ENCODE measurements at places on chromosomes 16 and 17.

GRCh38 chr17:46942441-46943217 is 19.7 kb downstream of the GOSR2 start:
- peak; percentile 77 for DNase-seq

DNA sequence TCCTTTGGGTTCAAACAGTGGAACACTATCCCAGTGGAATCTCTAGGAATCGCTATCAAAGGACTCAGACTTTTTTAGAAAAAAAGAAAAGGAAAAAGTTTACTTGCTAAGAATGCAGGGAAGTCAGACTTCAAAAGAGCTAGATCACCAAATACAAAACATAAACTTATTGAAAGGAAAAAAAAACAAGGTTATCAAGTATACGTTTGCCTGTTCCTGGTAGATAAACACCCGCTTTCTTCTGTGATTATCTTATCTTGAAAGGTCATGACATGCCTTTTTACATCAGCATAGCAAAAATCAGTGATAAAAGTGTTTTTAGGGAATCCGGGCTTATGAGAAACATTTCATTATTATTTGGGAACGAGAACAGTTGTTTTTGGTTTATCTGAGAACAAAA is 129.3 kb upstream of the TMEM97 start:
- no peak for DNase-seq

DNA sequence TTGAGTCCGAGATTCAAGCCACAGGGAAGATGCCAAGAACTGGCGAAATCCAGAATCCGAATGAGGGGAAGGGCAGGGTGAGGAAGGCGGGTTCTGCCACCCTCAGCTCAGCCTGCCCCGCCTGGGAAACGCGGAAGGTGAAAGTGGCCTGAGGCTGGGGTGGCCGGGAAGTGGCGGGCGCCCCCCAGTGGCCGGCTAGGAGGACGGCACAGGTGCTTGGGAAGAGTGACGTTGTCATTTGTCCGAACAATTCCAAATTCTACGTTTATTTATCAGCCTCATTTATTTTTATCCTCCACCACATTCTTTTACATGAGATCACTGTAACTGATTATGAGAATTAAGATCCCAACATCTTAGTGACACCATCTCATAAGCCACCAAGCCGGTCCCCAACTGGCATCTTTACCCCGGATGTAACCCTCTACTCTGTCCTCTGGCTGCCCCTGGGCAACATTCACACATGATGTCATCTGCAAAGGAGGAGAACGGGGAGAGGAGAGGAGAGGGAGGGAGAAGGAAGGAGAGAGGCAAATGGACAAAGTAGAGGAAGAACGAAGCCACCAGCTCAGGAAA is 21.3 kb downstream of the SRCIN1 start:
- peak; percentile 76 for DNase-seq

DNA sequence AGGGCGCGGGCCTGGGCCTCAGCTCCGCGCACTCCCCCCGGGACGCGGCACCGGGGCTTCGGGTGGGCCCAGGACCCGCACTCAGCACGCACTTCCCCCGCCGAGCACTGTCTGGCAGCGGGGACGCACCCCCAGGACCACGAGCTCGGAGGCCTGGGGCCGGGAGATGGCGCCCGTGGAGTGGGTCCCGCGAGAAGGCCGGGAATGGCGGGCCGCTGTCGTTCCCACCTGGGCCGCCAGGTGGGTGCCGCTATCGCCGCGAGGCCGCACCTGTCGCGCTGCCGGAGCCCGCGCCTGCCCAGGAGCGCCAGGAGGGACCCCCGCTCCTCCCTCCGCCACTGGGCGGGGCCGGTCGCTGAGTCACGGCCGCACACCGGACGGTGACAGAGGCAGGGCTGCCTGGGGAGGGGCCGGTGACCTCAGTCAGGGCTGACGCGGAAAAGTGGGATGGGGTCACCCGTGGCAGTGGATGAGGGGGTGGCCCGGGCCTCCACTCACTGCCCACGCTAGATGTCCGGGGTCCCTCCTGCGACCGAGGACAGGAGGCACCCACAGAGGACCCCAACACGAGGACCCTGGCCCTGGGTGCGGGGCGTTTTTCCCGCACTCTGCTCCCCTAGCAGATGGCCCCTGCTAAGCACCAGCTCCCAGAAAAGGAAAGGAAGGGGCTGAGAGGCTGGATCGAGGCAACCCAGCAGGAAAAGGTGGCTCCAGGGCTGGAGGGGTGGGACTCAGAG is 6.9 kb upstream of the ACTG1 start:
- DNase-seq = peak; percentile 50

GRCh38 chr16:49660626-49661025 is 195.3 kb downstream of the ZNF423 start:
- DNase-seq = no peak

DNA sequence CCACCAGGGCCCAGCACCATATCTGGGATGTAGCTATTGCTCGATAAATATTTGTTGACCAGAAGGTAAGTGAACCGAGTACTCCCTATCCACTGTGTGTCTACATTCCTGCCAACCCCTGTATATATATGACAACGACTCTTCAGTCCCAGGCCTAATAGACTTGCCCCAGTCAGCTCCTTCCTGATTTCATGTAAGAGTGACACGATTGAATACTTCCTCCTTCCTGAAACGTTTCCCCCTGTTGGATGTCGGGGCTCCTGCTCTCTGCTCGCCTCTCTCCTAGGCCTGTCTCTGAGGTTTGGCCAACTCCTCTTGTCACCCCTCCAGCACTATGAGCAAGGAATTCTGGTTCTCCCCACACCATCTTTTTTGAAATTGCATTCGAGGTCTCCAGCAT is 178.9 kb downstream of the PRKCA start:
- no peak for DNase-seq

GRCh38 chr17:50871898-50872297 is 5.7 kb upstream of the TOB1 start:
- DNase-seq = no peak

DNA sequence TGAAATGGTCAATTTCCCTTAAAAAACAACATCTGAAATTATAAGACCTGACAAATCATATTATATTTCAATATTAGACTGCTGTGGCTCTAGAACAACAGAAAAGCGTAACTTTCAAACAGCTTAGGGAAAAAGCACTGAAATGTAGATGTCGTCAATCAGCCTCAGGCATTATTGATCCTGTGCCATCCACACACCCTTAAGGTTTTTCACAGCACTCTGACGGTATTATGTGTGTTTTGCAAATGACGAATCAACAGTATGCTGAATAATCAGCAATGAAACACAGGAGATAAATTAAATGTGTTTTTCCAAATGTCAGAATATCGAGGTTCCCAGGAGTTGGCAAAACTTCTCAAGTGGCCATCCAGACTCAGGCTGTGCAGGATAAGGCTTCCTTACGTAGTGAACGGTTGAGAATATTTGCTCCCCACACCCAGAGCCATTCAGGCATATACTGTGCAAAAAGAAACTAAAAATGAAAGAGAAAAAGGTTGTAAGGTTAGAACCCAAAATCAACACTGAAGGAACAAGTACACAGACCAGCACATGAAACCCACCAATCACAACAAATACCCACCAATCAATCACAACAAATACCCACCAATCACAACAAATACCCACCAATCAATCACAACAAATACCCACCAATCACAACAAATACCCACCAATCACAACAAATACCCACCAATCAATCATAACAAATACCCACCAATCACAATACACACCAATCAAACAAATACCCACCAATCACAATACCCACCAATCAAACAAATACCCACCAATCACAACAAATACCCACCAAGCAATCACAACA is 7.7 kb upstream of the MBTPS1 start:
- DNase-seq = no peak

GRCh38 chr17:74862919-74863318 is 3.2 kb upstream of the GRIN2C start:
- DNase-seq = no peak

GRCh38 chr16:85548375-85548774 is 64.7 kb upstream of the GSE1 start:
- no peak for DNase-seq

- no peak for DNase-seq
These were observed 140.1 kb downstream of the ITFG1 start for GRCh38 chr16:47320546-47321310.

- DNase-seq = no peak
These were observed 44.7 kb downstream of the NEUROD2 start for GRCh38 chr17:39562976-39563375.

GRCh38 chr17:32741381-32741780 is 135.5 kb downstream of the MYO1D start:
- no peak for DNase-seq

- DNase-seq = peak; percentile 55
These were observed 7.1 kb upstream of the CNP start for GRCh38 chr17:41959336-41960095.

DNA sequence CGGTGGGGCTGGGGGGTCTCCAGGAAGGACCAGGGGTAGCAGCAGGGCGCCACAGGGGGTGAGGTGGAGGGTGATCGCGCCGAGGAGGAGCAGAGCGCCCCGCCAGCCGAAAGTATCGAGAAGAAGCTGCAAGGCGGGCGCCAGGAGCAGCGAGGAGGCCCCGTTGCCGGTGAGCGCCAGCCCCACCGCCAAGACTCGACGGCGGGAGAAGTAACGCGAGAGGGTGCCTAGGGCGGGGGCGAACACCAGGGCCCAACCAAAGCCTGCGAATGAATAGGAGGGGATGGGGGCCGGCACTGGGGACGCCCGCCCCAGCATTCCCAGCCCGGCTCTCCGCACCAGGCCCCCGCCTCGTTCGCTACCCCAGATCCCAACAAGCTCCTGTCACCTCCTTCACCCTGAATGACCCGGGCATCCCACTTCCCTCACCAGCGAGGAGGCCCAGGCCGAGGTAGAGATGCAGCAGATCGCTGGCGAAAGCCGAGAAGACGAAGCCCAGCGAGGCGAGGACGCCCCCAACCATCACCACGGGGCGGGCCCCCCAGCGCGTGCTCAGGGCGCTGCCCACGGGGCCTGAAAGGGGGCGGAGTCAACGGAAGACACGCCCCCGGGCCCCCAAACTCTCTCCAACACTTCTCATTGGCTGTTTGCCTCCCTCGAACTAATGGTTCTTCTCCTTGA is 1.3 kb downstream of the SLC16A11 start:
- no peak for DNase-seq

GRCh38 chr17:7984904-7985303 is 17.5 kb upstream of the GUCY2D start:
- no peak for DNase-seq

DNA sequence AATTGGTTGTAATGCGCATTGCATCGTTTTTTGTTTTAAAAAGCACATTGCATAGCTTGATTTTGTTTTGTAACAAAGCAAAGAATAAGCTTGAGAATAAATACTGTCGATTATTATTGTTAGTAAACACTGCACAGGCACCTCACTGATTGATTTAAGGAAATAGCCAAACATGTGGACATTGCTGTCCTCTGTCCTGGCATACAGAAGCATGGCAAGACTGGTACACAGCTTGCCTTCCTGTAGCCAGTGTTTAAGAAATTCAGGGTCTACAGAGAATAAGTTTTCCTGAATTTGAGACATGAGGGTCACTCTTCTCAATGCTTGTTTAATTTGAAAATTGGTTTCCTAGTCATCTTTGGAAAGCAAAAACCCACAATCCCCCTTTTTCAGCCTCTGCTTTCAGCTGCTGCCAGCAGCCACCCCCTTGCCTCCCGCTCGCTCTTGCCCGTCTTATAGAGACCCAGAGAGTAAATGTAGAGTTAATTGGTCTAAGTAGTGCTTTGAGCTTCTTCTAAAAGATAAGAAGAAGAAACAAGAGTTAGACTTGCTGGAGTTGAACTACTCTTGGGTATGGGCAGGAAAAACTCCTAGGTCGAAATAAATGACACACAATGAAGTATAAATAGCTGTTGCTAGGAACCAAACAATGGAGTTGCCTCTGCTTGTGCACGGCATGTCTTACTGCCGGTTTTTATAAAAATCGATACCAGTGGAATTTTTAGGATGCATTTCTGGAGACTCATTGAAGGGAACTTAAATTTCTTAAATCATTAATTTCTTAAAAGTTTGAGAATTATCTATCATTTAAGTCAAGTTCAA is 116.6 kb downstream of the MRTFB start:
- no peak for DNase-seq

- DNase-seq = no peak
These were observed 119.2 kb downstream of the RPTOR start for GRCh38 chr17:80663781-80664206.

DNA sequence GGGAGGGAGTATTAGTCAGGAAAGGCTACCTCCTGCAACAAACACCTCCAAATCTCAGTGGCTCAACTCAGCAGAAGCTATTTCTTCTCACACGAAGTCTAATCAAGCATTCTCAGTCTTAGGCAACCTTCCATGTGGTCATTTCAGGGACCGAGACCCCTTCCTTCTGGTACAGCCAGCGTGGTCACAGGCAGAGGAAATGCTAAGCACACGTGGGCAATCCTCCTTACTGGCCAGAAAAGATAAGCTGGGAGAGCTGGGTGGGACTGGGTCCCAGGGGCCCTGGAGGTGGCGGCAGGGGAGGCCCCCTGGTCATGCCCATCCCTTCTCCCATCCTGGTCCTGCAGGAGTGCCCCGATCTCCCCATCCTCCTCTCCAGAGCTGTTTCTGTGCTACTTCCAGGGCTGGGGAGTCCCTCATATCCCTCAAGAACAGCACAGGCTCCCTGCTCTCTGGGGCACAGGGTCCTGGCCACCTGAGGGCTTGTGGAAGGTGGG is 5.7 kb upstream of the CX3CL1 start:
- no peak for DNase-seq

GRCh38 chr17:73826181-73826871 is 182.1 kb upstream of the SDK2 start:
- DNase-seq = no peak

DNA sequence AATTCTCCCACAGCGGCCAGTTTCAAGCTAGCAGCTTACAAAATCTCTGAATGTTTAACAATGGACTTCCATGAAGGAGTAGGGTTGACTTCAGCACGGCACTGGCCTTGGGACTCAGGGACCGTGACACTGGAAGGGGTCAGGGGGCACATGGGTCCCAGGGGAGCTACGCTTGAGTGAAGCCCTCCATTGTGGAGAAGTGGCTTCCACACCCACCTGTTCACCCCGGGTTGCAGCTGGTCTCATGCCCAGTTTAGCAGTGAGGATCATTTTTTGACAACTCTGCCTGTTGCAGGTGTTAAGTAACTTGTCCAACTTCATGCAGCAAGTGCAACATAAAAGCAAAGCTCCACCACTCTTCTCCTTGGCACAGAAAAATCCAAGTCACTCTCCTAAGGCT is 510.2 kb downstream of the CDH13 start:
- no peak for DNase-seq

GRCh38 chr17:65914784-65915342 is 277.1 kb downstream of the CEP112 start:
- peak; percentile 7 for DNase-seq

All from MCF 10A (cell line).